ENCODE measurements at places on chromosomes 2 and 18. TPM values are rescaled to one million over a fixed set of nuclear protein-coding genes. Genes with fewer than 3 reads are reported as not detected.

Gene MC5R
- polyA plus RNA-seq: not detected

Gene TUBB8B
- not detected for polyA plus RNA-seq

Gene SLC4A5
- 1.5 TPM for polyA plus RNA-seq

Gene HOXD9
- polyA plus RNA-seq: not detected

Gene MORN2
- polyA plus RNA-seq: 9.1 TPM

Gene SKA1
- polyA plus RNA-seq: 0.25 TPM

Gene DCDC2C
- polyA plus RNA-seq: not detected

Gene COL5A2
- polyA plus RNA-seq: not detected

Gene SATB2
- polyA plus RNA-seq: 0.02 TPM

Gene SLC14A1
- 2.3 TPM for polyA plus RNA-seq

Gene GALNT3
- polyA plus RNA-seq: not detected

Gene CABLES1
- polyA plus RNA-seq: not detected

Gene MDH1B
- polyA plus RNA-seq: 0.16 TPM

Gene MAP3K19
- polyA plus RNA-seq: not detected

Gene CD207
- polyA plus RNA-seq: not detected

Gene OTOF
- polyA plus RNA-seq: 0.09 TPM

Gene GPR45
- not detected for polyA plus RNA-seq

Gene HAUS1
- polyA plus RNA-seq: 48.4 TPM

Gene NT5DC4
- not detected for polyA plus RNA-seq

Gene FAM237A
- polyA plus RNA-seq: not detected

Gene CYS1
- polyA plus RNA-seq: not detected

Gene PID1
- polyA plus RNA-seq: not detected

Gene FLACC1
- 1.6 TPM for polyA plus RNA-seq

Gene TCF4
- 0.92 TPM for polyA plus RNA-seq

Gene KRTCAP3
- 3.9 TPM for polyA plus RNA-seq

Gene ZNG1B
- 25.1 TPM for polyA plus RNA-seq

Gene NIF3L1
- 15.6 TPM for polyA plus RNA-seq

Gene COPS8
- polyA plus RNA-seq: 51.0 TPM

Gene CYTIP
- 155 TPM for polyA plus RNA-seq

Gene POMC
- polyA plus RNA-seq: 15.2 TPM

Gene ANKRD62
- polyA plus RNA-seq: not detected

Gene MRPS5
- polyA plus RNA-seq: 43.0 TPM

Gene ZSWIM2
- polyA plus RNA-seq: not detected

Gene MAPRE2
- polyA plus RNA-seq: 89.7 TPM

Gene IL1R1
- not detected for polyA plus RNA-seq

Gene GULP1
- not detected for polyA plus RNA-seq

Gene ARHGAP15
- 217 TPM for polyA plus RNA-seq

Gene DSG1
- polyA plus RNA-seq: not detected

Gene LRRC30
- polyA plus RNA-seq: not detected

Gene EPB41L5
- 4.4 TPM for polyA plus RNA-seq

Gene SH2D6
- not detected for polyA plus RNA-seq

Gene RPRD1A
- 9.4 TPM for polyA plus RNA-seq

Gene MAP3K20
- 2.6 TPM for polyA plus RNA-seq

Gene ABCG8
- 0.02 TPM for polyA plus RNA-seq

Gene SSB
- 124 TPM for polyA plus RNA-seq

Gene BCL11A
- polyA plus RNA-seq: 1.4 TPM

Gene TMEM247
- polyA plus RNA-seq: not detected

Gene KIAA2012
- polyA plus RNA-seq: not detected

Gene COL3A1
- polyA plus RNA-seq: not detected

Gene DNAJB2
- polyA plus RNA-seq: 6.6 TPM

Data from naive thymus-derived CD8-positive, alpha-beta T cell (primary cell).